ENCODE measurements at places on chromosomes 7 and 10. TPM values are rescaled to one million over a fixed set of nuclear protein-coding genes. Genes with fewer than 3 reads are reported as not detected.

GRCh38 chr10:112484399-112484798, 37.4 kb downstream of the VTI1A start:
- DNase-seq = no peak

- DNase-seq = no peak
These were observed 4.6 kb upstream of the GDF10 start for GRCh38 chr10:47295411-47295810.

DNA sequence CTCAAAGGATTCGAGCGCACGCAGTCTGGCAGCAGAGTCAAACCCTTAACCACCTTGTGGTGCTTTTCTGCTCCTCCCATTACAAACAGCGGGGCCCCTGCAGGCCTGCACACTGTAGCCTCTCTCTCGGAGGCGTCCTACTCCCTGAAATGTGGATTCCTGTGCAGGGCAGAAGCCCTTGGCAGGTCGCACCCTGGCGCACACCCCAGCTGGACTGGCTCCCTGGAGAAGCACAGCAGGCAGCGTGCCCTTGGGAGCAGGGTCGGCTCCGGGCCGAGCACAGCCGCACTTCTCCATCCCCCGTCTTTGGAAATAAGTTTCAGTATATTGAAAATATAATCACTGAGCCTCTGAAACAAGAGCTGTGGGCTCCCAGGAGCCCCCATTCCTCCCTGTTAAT, 144.1 kb downstream of the C10orf105 start:
- DNase-seq = no peak

- peak; percentile 47 for DNase-seq
These were observed 3.8 kb downstream of the RTKN2 start for GRCh38 chr10:62264702-62265436.

DNA sequence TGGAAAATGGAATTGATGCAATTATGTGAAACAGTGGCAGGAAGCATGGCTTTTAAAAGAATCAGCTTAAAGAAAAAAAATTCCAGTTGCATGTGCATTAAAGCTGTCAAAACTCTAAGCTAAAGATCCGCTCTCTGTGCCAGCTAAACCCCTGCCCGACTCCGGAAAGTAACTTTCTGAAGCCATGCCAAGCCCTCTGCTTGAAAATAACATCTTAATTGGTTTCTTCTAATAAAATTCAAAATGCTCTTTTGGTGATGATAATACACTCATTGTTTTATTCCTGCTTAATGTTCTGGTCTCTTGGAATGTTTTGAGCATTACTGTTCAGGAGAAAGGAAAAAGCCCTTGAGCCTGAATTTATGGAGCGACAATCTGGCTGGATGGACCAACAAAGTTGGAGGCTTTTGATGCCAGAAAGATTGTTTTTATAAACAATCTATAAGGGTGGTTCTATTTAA, 11.7 kb downstream of the SEMA3C start:
- DNase-seq = no peak

GRCh38 chr7:108054537-108054936, 51.6 kb upstream of the LAMB1 start:
- DNase-seq = no peak

DNA sequence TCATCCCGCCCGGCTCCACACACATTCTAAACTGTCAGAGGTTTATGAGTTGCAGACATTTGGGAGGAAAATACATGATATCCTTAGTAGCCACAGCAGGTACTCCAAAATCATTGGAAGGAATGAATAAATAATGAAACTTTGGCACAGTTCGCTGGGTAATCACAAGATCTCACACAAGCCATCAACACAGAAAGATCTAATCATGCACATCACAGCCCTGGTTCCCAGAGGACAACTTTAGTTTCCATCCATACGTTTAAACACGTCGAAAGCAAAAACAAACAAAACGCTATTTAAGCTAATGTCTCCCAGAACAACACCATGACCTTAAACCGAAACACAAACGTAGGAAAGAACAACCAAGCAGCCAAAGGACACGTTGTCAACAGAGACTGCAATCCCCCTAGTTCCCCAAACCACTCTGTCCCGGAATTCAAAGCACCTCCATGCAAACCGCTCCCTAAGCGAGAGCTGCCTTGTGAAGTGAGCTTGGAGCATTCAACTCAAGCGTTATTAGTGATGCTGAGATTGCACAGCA, 12.3 kb downstream of the SVIL start:
- no peak for DNase-seq

DNA sequence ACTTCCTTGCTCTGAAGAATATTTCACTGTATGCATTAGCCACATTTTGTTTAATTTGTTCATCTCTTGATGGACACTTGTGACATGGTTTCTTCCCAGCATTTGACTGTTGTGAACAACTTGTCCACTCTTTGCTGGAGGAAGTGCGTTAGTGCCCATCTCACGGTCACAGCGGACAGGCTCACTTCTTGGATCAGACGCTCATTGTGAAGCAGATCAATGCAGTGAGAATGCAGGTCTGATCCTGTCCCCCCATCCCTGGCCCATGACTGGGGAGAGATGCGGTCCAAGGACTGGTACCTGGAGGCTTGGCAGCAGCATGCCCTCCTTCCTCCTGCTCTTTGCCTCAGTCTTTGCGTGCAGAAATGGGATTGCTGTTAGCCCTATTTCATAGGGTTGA, 41.5 kb downstream of the DOCK1 start:
- DNase-seq = no peak

- no peak for DNase-seq
These were observed 17.7 kb downstream of the FRG2B start for GRCh38 chr10:133608855-133609254.

GRCh38 chr7:115146148-115146547, 224.3 kb downstream of the MDFIC start:
- DNase-seq = peak; percentile 4

GRCh38 chr10:132434405-132435005, 37.5 kb downstream of the PWWP2B start:
- no peak for DNase-seq

- DNase-seq = no peak
These were observed 172.2 kb downstream of the C7orf25 start for GRCh38 chr7:42739638-42740037.

GRCh38 chr10:95277614-95278013, 13.2 kb downstream of the PDLIM1 start:
- no peak for DNase-seq

DNA sequence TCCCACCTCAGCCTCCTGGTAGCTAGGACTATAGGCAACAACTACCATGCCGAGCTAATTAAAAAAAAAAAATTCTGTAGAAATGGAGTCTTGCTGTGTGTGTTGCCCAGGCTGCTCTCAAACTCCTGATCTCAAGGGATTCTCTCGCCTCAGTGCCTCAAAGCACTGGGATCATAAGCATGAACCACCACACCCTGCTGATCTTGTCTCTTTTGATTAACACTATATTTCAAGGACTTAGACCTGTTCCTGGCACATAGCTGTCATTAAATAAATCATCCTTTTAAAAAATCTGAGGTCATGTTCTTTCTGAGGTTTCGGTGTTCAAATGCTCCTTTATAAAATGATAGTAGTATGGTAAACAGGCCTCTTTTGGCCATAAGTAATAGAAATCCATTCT, 4.8 kb downstream of the PALS2 start:
- DNase-seq = no peak

DNA sequence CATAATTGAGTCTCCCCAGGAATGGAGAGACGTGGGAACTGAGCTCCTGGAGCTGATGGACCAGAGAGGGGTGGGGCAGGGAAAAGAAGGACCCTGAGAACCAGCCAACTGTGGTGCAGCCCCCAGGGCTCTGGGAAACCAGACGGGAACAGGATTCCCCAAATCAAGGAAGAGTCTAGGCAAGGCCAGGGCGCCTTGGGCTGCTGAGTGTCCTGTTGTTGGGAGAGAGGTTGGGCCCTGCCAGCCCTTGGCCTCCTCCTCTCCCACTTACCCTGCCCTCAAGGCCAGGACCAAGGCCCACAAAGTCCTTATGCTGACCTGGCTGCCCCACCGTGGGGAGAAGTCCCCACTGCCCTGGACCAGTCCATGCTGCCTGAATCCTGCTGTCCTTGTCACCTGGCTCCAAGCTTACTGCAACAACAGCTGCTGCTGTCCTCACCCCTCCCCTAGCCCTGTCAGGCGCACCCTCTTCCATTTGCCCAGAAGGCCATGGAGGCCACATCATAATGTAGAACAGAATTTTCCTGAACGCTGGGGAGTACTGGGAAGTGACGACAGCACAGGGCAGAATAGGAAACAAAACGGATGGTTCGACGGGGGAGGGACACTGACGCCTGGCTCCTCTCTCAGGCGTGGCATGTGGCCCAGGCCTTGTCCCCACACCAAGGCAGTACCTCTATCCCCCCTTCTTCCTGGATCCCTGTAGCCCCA, 132.9 kb upstream of the ZMIZ1 start:
- DNase-seq = no peak

GRCh38 chr10:80290474-80291220, 1.2 kb upstream of the MAT1A start:
- DNase-seq = no peak

DNA sequence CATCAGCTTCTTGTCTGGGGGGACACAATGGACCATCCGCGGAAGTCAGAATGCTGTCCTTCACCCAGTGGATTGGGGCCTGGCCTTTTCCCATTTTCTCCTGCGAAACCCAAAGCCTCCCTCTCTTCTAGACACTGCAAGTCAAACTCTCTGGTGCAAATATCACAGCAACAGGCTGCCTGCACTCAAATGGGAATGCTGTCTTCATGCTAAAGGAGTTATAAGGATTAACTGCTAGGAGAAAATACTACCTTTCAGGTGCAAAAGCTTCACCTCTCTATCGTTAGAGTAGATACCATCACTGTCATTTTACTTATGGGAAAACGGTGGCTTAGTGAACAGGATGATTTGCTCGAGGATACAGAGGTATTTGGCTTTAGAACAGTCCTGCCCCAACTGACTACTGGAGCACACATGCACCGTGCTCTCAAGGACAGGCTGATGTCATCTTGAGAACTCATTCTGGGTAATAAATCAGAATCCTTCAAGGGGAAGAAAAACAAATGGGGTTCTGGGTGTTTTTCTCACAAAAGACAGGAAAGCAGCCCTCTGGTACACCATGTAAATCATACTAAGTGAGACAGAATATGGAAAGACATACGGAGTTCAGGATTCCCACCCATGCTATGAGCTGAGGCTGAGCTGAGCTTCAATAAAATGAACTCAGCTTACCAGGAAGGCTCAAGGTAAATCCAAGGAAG, 100.9 kb downstream of the SAMD9 start:
- no peak for DNase-seq

- no peak for DNase-seq
These were observed 33.2 kb upstream of the SEMA3D start for GRCh38 chr7:85220023-85220422.

DNA sequence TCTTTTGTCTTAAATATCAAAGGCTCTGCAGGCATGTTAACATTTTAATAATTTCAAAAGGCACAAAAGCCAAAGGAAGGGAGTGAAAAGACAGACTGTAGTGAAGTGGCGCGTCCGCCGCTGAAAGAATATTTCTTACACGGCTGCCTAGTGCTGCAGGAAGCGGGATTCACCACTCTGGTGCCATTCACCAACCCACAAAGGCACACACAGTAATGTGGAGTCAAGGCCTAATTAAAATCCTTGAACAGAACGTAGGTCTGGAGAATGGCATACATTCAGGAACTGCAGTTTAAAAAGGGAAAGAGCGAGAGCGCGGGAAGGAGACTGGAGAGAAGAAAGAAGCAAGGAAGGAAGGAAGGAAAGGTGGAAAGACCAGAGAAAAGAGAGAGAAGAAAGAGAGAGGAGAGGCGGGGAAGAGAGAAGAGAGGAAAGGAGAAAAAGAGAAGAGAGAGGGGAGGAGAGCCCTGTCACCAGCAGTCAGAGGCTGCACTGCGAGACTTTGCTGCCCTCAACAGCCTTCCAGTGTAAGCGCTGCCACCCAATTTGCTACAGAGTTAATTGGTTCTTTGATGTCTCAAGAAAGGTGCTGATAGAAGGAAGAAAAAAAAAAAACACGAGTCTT, 554.0 kb downstream of the MDFIC start:
- peak; percentile 13 for DNase-seq

DNA sequence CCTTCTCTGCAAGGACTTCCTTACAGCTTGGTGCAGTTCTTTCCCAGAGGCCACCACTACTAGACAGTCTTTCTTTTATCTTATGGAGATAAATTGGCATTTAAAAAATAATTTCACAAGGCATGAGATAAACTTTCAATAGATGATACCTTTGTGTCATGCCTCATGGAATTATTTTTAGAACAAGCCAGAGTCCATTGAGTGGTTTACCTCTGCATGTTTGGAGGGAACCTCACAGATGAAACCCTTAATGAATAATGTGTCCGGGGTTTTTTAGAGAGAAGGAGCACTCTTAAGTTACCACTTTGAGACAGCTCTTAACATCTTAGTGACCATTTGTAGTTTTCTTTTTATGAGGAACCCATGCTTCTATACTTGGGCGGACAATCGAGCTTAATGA, 17.2 kb downstream of the NODAL start:
- no peak for DNase-seq

- no peak for DNase-seq
These were observed 132.1 kb downstream of the EMX2 start for GRCh38 chr10:117674646-117675045.

DNA sequence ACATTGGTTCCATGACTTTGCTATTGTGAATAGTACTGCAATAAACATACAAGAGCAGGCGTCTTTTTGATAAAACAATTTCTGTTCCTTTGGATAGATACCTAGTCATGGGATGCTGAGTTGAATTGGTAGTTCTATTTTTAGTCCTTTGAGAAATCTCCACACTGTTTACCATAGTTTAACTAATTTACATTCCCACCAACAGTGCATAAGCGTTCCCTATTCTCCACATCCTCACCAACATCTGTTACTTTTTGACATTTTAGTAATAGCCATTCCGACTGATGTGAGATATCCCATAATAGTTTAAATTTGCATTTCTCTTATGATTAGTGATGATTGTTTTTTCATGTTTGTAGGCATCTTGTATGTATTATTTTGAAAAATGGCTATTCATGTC, 707.0 kb downstream of the SORCS1 start:
- no peak for DNase-seq

GRCh38 chr7:4147926-4148620, 534.0 kb upstream of the FOXK1 start:
- no peak for DNase-seq

- no peak for DNase-seq
These were observed 330.4 kb upstream of the SEMA3A start for GRCh38 chr7:84524714-84525694.

DNA sequence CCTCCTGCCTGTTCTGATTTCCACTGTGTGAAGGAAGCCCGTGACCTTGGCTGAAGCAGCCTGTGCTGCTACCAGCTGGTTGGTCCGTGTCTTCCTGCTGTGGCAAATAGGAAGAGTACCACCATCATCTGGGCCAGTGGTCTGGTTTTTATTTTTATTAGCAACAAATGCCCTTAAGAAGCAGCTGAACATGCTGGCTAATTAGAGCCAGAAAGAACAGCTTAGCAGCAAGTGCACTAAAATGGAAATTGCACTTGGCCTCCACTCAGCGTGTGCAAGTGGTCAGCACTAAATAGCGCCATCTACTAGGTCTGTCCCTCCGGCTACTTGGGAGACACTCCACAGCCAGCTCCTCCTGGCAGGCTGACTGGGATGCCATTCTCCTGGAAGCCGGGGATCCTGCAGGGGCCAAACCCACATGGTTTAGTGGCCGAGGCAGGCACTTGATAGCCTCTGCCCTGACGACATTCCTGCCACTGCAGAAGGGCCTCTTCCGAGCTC, 690.3 kb upstream of the FOXK1 start:
- no peak for DNase-seq

CPVL gene
- polyA plus RNA-seq = 333 TPM

CH25H gene
- 4.2 TPM for polyA plus RNA-seq

IFRD1 gene
- 51.0 TPM for polyA plus RNA-seq

VAX1 gene
- not detected for polyA plus RNA-seq

ZNF239 gene
- polyA plus RNA-seq = 8.5 TPM

MKI67 gene
- 26.5 TPM for polyA plus RNA-seq

SUN3 gene
- polyA plus RNA-seq = not detected

ZNF107 gene
- 6.1 TPM for polyA plus RNA-seq

SPDYE2 gene
- polyA plus RNA-seq = 3.2 TPM

Data from large intestine (tissue), 12 donors.